ENCODE measurements at places on chromosomes 4 and X.

DNA sequence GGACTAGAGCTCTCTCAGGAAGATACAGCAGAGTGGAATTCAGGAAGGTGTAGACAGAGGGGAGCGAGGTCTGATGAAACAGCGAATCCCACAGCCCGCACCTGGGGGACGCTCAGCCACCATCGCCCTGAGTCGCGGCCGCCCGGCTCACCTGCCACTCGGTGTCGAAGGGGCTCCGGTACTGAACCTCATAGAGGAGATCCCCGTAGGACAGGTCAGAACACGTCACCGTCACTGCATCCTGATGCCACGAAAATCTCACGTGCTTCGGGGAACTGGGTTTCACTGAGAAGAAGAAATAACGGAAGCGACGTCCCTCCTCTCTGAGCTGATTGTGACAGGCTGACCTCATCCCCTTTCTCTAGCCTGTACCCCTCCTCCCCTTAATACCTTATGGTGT, 10.2 kb downstream of the CRLF2 start:
- no peak for DNase-seq

DNA sequence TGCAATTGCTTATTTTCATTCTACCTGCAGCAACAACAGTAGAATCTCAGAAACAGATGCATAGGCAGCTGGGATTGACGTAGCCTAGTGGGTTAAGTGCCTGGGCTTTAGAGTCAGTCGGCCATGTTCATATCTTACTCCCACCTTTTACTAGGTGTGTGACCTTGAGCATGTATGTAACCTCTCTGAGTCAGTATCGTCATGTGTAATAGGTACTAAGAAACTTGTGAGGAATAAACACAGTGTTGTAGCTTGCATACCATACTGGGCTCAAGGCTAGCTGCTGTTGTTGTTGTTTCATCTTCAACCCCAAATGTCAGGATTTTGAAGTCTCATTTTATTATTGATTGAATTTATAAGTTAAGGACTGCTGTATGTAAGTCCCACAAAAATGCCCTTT, 14.2 kb downstream of the RAB9A start:
- DNase-seq, result no peak

DNA sequence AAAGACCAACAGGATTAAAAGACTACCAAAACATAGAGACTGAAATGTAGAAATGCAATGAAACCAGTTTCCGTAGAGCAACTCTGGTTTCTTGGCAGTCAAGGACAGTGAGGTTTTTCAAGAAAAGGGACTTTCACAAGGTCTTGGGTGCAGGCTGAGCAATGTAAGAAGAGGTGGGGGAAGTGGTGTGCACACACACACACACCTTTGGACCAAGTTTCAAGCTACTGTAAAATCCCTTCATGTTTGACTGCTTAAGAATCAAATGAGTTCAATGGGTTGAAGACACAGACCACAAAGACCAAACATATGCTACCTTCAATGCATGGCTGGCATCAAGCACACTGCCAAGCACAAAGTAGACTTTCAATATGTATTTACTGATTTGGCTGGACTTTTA, 17.8 kb upstream of the MCF2 start:
- no peak for DNase-seq

- no peak for DNase-seq
Observed at GRCh38 chr4:94548571-94548970, 96.8 kb downstream of the PDLIM5 start.

GRCh38 chr4:3532751-3533422, 665 bp upstream of the LRPAP1 start:
- no peak for DNase-seq

DNA sequence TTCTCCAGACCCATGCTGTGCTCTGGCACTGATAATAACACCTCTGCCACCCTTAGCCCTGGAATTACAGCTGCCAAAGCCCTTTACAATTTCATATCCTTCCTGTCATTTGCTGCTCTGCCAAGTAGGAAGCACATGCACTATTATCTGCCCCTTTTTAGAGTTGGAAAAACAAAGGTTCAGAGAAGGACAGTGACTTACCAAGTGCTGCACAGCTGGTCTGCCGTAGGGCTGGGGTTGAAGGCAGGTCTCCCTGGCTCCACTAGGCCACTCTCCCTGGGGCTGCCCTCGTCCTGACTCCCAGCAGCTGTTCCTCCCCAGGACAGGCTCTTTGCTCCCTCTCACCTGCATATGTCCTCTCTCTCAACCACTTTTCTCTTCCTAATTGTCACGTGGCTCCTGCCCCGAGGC, 73.4 kb downstream of the ANAPC4 start:
- no peak for DNase-seq

- no peak for DNase-seq
Observed at GRCh38 chrX:34426334-34426733, 230.8 kb downstream of the TMEM47 start.

- no peak for DNase-seq
Observed at GRCh38 chrX:20952180-20952579, 422.0 kb upstream of the CNKSR2 start.

GRCh38 chr4:98260047-98260578, 1.1 kb upstream of the RAP1GDS1 start:
- DNase-seq, result peak; percentile 53

DNA sequence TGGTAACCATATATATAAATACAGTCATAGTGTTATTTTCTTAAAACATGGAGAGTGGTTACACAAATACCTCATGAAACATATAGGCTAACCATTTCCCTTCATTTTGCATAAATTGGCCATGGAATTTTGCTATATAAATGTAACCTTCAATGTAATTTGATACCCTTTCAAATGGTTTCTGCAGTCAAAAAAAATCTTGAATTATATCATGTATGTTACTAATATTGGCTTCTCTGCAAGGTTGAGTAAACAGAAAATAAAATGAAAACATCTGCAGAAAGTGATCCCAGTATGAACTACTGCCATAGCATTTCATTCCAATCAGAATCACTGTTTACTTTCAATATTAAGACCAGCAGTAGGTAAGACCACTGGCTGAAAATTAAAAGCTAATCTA, 1165.9 kb upstream of the TENM3 start:
- no peak for DNase-seq

GRCh38 chrX:110268886-110269285, 49.0 kb downstream of the AMMECR1 start:
- DNase-seq, result no peak

GRCh38 chr4:165328101-165328425, 594 bp downstream of the MSMO1 start:
- no peak for DNase-seq

- DNase-seq, result no peak
Observed at GRCh38 chrX:63784902-63785707, at the start of gene ARHGEF9. TSS of gene ARHGEF9 (minus strand) at chrX:63785214. CDS start at chrX:63785145, 69 bp downstream.

DNA sequence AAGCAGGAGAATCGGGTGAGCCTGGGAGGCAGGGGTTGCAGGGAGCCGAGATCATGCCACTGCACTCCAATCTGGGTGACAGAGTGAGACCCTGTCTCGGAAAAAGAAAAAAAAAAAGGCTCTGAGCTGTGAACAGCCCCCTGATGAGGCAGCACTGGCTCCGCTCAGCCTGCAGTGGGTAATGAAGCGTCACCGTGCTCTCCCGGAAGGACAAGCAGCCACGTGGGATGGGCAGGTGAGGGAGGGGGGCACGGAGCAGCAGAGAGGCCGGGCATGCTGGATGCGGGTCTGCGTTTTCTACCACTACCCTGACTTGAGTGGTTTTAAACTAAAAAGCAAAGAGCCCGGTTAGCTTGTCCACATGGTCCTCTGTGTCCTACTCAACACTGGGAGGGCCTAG, 15.5 kb downstream of the TACC3 start:
- DNase-seq, result no peak

- no peak for DNase-seq
Observed at GRCh38 chr4:19429684-19430083, 822.0 kb upstream of the SLIT2 start.
